ENCODE measurements at places on chromosomes 1 and 21.

DNA sequence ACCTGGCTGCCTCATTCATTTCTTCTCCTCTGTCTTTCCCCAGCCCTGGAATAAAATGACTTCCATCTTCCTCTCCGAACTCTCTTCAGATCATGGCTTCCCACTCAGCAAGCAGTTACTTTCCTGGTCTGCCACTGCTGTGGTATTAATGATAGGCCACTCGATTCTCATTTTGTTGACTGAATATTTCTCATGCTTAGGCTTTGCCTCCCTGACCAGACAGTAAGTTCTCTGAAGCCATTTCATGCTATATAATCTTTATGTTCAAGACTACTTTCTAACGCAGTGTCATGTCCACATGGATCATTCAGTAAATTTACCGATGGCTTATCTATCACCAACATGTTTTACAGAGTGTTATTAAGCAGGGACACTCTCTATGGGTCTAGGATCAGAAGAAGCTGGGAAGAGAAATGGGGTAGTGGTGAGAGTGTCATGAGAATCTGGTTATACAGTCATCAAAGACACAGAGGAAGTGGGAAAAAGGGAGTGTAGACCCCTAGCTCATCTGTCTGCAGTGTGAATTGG, 20.6 kb downstream of the RUNX1 start:
- no peak for DNase-seq

DNA sequence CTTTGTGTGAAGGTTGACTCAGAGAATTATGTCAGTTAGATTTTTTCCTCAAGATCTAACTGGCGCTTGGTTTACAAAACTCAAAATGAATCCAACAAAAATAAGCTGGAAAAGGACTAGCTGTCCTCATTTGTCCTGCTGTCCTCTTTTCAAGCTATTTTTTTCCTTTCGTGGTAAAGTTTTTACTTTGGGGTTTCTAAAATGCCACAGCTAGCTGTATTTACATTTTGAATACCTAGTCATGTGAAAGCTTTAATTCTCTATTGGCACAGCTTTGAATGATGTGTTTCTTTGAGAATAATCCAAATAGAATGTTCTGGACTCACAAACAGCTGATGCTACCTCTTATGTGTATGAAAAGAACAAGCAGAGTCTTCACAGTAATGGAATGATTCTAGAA, 673.6 kb upstream of the NR5A2 start:
- DNase-seq = no peak

DNA sequence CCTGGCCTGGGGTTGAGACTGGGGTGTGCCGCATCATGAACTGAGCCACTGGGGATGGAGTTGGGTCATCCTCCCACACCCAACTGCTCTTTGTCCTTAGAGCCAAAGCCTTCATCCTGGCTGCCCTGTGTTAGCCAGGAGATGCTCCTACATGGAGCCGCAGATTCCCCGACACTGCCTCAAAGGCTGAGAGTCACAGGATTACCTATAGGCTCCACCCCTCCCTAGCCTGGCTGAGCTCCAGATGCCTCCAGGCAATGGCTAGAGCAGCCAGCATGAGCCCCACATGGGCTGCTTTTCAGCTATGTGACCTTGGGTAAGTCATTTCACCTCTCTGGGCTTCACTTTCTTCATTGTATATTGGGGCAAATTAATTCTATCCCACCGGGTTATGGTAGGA, 119.9 kb upstream of the POU3F1 start:
- DNase-seq = no peak

- DNase-seq = no peak
Observed at GRCh38 chr1:1763657-1764621, 14.3 kb downstream of the NADK start.

Data from HCEC 1CT (cell line).